A549 treated with Mapracorat at 1 μM for 4 hours (cell line): ENCODE measurements at places on chromosomes 3 and 15. TPM values are rescaled to one million over a fixed set of nuclear protein-coding genes. Genes with fewer than 3 reads are reported as not detected.

Gene NTRK3
- 14.9 to 26.3 TPM (median 24.5 TPM) in 5 replicates for total RNA-seq

Gene CCDC54
- total RNA-seq, result not detected in 5 replicates

Gene CPNE9
- total RNA-seq, result 0.15 to 0.31 TPM (median 0.17 TPM) in 3 of 5 replicates, not detected in the others

Gene RASGRF1
- 0.19 to 0.42 TPM (median 0.39 TPM) in 5 replicates for total RNA-seq

Gene GOLGA6A
- 0.07 to 0.26 TPM (median 0.10 TPM) in 5 replicates for total RNA-seq

Gene COL6A5
- total RNA-seq, result 0.05 TPM in 1 of 5 replicates, not detected in the others

Gene GASK1A
- total RNA-seq, result 0.06 to 0.08 TPM in 2 of 5 replicates, not detected in the others

Gene SUSD5
- total RNA-seq, result 3.0 to 4.0 TPM (median 3.2 TPM) in 5 replicates

Gene LDHAL6B
- not detected in 5 replicates for total RNA-seq

Gene AHSG
- 0.08 to 0.11 TPM in 2 of 5 replicates, not detected in the others for total RNA-seq

Gene SKOR1
- 0.04 to 0.07 TPM (median 0.05 TPM) in 3 of 5 replicates, not detected in the others for total RNA-seq

Gene NANOGP8
- not detected in 5 replicates for total RNA-seq

Gene FSIP1
- total RNA-seq, result 0.70 to 1.1 TPM (median 0.89 TPM) in 5 replicates

Gene CPA3
- total RNA-seq, result not detected in 5 replicates

Gene MNS1
- 2.7 to 3.6 TPM (median 2.8 TPM) in 5 replicates for total RNA-seq

Gene NPAP1
- not detected in 5 replicates for total RNA-seq

Gene SLC7A14
- not detected in 5 replicates for total RNA-seq

Gene FANCD2OS
- total RNA-seq, result not detected in 5 replicates

Gene CTSH
- total RNA-seq, result 40.9 to 47.7 TPM (median 46.4 TPM) in 5 replicates

Gene RASGRP1
- total RNA-seq, result 0.26 to 0.47 TPM (median 0.36 TPM) in 5 replicates

Gene ZBBX
- total RNA-seq, result not detected in 5 replicates

Gene HRG
- not detected in 5 replicates for total RNA-seq

Gene CPLX3
- total RNA-seq, result 0.08 to 0.09 TPM in 2 of 5 replicates, not detected in the others

Gene RAB27A
- 9.5 to 12.4 TPM (median 11.9 TPM) in 5 replicates for total RNA-seq

Gene COL8A1
- not detected in 5 replicates for total RNA-seq

Gene SCN5A
- 0.38 to 1.9 TPM (median 0.57 TPM) in 5 replicates for total RNA-seq

Gene TGM4
- total RNA-seq, result 0.07 to 0.30 TPM (median 0.14 TPM) in 5 replicates

Gene TICRR
- 10.9 to 13.5 TPM (median 12.0 TPM) in 5 replicates for total RNA-seq

Gene ERICH6
- not detected in 5 replicates for total RNA-seq

Gene VPS18
- total RNA-seq, result 18.7 to 25.6 TPM (median 23.9 TPM) in 5 replicates

Gene KIF15
- 7.5 to 10.8 TPM (median 8.1 TPM) in 5 replicates for total RNA-seq

Gene SLC2A2
- total RNA-seq, result not detected in 5 replicates

Gene DNAH12
- total RNA-seq, result 0.02 to 0.09 TPM (median 0.03 TPM) in 4 of 5 replicates, not detected in the other

Gene TMEM45A
- 2.1 to 2.7 TPM (median 2.3 TPM) in 5 replicates for total RNA-seq

Gene PLIN1
- total RNA-seq, result 0.06 to 0.17 TPM (median 0.14 TPM) in 4 of 5 replicates, not detected in the other

Gene FBLN2
- 1.6 to 3.5 TPM (median 2.1 TPM) in 5 replicates for total RNA-seq
